ENCODE measurements at places on chromosomes 5 and 9.

DNA sequence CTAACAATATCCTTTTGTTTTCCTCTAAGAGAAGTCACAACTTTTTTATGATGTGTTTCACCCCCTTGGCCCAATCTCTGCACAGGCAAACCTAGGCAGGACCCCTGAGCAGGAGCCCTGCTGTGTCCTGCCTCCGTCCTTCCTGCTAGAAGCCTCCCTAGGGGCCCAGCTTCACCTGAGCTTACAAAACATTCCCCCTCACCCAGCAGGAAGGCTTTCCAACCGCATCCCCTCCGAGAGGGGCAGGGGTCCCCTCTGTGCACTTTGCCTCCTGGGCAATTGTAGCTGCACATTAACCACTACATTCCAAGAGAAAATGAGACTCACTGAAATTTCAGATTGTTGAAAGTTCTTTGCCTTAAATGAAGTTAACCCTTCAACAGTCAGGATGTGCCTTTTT, 176.2 kb downstream of the IRX2 start:
- no peak for DNase-seq

DNA sequence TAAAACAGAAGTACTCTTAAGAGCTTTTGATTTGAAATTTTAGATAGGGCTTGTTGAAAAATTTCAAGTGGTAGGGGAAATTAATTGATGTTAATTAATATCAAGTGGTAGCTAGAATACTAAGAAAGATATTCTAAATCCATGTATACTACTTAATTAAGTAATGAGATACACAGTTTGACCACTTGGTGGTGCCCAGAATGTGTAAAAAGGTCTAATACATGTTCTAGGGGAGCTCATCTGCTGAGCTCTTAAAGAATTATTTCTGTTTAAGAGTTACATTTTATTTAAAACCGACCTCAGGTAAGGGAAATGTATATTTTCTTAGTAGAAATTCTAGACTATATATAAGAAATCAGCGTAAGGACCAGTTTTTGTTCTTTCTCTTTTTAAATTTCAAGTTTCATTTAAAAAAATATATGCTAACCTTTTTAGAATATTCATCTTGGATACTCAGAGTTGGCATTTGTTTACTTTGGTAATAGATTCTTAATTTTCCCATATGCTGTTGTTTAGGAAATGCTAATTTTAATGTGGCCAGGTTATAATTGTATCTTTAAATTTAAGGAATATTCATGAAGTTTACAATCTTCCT, 61.5 kb downstream of the LNPEP start:
- DNase-seq, result peak; percentile 24

DNA sequence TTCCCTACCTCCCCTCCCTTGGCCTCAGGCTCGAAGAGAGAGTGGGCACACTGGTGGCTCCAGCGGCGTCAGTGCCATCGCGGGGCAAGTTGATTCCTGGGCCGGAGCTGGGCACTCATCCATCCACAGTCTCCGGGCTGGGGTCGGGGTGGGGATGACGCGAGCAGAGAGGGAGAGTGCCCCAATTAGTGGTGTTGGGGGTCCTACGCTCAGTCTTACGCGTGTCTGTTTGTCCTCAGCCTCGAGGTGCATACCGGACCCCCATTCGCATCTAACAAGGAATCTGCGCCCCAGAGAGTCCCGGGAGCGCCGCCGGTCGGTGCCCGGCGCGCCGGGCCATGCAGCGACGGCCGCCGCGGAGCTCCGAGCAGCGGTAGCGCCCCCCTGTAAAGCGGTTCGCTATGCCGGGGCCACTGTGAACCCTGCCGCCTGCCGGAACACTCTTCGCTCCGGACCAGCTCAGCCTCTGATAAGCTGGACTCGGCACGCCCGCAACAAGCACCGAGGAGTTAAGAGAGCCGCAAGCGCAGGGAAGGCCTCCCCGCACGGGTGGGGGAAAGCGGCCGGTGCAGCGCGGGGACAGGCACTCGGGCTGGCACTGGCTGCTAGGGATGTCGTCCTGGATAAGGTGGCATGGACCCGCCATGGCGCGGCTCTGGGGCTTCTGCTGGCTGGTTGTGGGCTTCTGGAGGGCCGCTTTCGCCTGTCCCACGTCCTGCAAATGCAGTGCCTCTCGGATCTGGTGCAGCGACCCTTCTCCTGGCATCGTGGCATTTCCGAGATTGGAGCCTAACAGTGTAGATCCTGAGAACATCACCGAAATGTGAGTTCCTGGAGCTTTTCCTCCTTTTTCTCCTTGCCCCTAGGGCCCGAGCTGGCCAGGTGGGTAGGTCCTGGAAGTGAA, 861 bp downstream of the NTRK2 start:
- DNase-seq, result peak; percentile 45

DNA sequence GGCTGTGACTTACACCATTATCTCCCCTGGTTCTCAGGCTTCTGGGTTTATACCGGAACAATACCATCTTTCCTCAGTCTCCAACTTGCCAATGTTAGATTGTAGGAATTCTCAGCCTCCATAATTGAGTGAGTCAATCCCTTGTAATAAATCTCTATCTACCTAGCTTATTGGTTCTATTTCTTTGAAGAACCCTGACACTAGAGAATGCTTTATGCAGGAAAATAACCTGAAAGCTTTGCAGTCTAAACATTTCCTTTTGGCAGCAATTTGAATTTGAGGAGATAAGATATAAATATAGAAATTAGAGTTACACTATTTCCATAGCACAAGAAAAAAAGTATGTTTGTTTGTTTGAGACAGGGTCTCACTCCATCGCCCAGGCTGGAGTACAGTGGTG, 278.1 kb upstream of the CDH18 start:
- no peak for DNase-seq

GRCh38 chr9:125432715-125433385, 171.2 kb downstream of the GAPVD1 start:
- no peak for DNase-seq

GRCh38 chr9:77978086-77978781, 53.4 kb downstream of the GNAQ start:
- no peak for DNase-seq

- DNase-seq, result no peak
Observed at GRCh38 chr9:21322911-21323461, 12.2 kb downstream of the KLHL9 start.

- DNase-seq, result no peak
Observed at GRCh38 chr9:135278586-135278985, 191.1 kb downstream of the OLFM1 start.

DNA sequence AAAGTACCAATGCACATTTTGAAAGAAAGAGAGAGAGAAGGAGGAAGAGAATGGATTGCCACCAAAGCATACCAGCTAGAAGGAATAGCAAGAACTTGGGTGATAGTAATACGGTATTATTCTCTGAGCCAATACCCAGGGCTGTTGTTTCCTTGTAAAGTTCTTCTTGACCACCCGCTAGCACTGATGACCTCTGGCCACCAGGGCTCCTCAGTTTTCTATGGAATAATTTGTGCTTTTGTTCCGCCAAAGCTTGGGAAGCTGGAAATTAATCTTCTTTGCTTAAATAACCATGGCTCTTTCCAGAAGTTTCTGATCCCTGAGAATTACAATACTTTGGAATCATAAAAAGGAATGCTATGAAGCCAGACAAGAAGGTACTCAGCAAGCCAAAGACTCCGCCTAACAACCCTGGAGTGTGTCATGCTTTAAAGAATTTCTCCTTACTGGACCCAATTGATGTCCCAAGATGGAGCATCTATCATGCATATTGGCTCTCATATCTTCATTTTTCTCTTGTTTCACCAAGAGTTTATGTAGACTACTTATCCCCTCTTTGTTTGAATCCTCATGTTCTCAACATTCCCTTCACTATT, 29.8 kb downstream of the OR2K2 start:
- no peak for DNase-seq

DNA sequence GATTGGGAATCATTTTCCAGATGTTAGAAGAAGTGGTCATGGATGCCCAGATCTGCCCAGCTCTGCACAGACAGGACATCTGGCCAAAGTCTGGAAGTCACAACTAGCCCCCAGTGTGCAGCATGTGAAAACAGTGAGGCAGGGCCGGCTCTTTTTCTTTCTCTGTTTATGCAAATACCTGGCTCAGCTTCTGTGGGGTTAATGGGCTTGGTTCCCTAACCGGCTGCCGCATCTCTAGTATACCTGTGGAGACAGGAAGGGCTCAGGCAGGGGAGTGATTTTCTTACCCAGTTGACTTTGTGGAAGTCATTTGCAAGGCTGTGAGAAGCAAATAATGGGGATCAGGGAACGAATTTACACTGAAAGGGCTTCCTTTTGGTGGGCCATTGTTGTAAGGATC, 254.8 kb upstream of the PANK3 start:
- DNase-seq, result peak; percentile 66

DNA sequence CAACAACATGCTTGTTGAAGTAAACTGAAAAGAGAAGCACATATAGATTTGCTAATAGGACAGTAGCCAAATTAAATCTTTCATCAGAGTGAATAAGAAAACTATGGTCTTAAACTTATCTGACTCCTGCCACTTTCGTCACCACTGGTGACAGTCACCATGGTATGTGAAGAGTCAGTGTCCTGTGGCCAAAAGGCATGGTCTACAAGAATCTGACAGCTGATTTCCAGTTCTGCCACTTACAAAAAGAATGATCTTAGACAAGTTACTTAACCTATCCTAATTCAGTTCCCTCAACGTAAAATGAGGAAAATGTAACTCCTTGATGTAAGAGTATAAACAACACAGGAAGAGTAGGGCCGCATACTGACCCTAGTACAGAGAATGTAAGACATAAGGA, 102.0 kb downstream of the LPAR1 start:
- DNase-seq, result no peak

DNA sequence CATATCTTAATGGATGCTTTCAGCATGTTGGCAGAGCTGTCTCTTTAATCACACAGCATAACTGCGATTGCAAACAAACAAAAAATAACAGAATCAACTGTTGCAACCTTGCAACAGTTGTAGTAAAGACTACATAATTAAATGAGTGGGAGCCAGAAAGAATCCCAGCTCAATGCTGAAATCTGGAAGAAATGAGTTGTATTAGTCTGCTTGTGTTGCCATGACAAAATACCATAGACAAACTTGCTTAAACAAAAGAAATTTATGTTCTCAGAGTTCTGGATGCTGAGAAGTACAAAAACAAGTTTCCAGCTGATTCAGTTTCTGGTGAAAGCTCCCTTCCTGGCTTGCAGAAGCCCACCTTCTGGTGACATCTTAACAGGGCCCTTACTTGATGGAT, 260.9 kb upstream of the TUSC1 start:
- no peak for DNase-seq

GRCh38 chr5:6501701-6502100, 53.0 kb downstream of the UBE2QL1 start:
- no peak for DNase-seq

- DNase-seq, result no peak
Observed at GRCh38 chr9:111832449-111832848, 37.7 kb upstream of the SHOC1 start.

DNA sequence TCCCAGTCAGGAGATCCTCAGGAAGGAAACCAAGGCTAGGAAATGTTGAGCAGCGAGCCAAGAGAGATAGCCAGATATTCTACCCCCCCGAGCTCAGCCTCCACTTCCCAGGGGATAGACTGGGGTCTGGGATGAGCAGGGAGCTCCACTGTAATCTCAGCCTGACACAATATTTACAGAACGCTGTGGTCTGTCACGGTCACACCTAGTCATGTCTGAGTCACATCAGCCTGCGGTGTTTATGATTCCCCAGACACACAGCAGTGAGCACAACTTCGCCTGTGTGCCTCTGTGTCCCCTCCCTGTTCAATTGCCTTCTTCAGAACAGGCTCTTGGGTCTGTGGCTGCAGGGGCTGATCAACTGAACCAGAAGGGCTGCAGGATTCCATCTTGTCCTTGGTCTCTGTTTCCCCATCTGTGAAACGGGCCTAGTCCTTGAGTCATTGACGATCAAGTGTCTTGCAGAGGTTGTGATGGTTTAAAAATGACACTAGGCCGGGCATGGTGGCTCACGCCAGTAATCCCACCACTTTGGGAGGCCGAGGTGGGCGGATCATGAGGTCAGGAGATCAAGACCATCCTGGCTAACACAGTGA, 8.6 kb upstream of the PRRX2 start:
- DNase-seq, result no peak

- no peak for DNase-seq
Observed at GRCh38 chr5:154997746-154998145, 15.8 kb upstream of the KIF4B start.

DNA sequence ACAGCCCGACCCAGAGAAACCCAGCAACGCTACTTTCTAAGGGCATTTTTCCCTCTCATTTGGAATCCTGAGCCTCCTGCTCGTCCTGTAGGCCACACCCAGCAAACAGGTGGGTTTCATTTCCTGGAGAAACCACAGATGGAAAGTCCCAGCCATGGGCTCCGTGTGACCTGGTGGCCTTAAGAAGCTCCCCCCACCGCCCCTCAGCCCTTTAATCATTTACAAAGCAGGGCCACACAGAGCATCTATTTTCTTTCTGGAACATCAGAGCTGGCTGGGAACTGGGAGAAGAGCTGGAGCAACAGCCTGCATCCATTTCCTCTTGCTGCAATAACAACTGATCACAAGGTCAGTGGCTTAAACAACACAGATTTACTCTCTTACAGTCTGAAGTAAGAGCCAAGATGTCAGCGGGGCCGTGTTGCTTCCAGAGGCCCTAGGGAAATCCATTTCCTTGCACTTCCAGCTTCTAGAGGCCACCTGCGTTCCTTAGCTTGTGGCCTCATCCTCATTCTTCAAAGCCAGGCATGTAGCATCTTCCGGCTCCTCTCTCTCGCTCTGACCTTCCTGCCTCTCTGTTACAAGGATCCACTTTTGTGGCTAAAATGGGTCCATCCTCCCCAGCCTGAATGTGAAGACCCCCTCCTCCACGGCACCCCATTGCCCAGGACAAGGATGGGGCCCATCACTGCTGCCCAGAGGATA, 40.5 kb downstream of the C9orf50 start:
- DNase-seq, result no peak

Measured in iPS-NIHi11 (cell line).